ENCODE measurements at places on chromosomes 16 and 17. TPM values are rescaled to one million over a fixed set of nuclear protein-coding genes. Genes with fewer than 3 reads are reported as not detected.

DNA sequence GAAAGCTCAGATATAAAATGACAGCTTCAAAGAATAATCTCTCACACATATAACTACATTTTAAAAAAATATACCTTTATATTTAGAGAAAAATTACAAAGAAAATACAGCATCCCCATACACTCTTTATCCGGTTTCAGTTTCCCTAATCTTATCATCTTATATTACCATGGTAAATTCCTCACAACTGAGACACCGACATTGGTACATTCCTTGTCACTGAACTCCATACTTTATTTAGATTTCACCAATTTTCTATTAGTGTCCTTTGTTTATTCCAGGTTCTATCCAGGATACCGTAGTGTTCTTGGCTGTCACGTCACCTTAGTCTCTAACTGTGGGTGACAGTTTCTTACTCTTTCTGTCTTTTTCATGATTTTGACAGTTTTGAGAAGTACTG lies 22.0 kb upstream of the ABCA10 start:
- no peak overlapping the region for H3K27ac ChIP-seq
- no peak overlapping the region for H3K4me3 ChIP-seq

DNA sequence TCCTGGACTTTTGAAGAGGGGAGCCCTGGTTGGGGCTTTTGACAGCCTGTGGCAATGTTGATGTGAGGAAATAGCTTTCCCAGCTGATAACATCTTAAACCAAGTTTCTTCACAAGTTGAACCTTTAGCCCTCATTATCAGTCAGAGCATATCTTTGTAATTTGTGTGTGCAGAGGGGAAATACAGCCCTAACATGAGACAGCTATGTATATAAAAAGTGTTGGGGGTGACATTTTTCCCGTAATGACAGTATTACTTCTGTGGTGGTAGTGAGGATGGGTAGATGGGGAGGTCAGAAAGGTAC lies 221.1 kb downstream of the FTO start:
- H3K27ac ChIP-seq, result no peak overlapping the region
- no peak for DNase-seq
- H3K36me3 ChIP-seq, result peaks cover 2% of the 10 kb centered on the region

DNA sequence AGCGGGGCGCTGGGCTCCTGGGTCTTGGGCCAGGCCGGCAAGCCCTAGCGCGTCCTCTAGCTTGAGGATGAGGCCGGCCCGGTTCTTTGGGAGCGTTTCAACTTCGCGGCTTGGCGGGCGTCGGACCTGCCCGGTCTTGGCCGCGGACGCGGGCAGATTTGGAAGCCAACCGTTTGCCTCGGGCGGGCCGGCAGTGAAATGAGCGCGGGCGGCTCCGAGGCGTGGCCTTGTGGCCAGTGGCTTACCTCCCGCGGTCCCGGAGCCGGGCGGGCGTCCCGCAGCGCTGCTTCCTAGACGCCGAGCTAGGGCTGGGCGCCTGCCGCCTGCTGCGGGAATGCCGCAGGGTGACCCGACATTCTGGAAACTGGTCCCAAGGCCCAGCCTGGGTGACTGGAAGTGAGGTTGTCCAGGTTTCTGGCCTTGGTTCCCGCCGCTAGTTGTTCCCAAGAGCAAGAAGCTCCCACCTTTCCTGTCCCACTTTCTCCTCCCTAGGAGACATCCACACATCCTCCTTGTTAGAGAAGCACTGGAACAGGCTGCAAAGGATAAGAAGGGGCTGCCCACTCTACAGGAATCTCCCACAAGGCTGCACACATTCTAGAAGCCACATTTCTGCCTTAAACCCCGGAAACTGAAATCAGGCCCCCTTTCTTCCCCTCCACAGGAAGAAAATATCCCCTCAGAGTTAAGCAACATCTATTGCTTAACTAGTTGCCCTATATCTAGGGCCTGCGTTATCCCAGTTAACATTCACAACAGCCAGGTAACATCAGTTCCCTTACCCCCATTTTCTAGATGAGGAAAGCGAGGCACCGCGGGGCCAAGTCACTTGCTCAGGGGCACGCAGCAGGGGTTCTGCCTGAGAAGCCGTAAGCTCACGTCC lies 4.5 kb upstream of the CBX8 start:
- H3K4me1 ChIP-seq, result peaks cover 31% of the 10 kb centered on the region
- no peaks in the 10 kb centered on the region for H3K36me3 ChIP-seq
- peak overlapping the region; percentile 10 for H3K4me3 ChIP-seq
- H3K27ac ChIP-seq, result no peak overlapping the region
- peaks cover 59% of the 10 kb centered on the region for H3K27me3 ChIP-seq
- peak; percentile 86 for DNase-seq

DNA sequence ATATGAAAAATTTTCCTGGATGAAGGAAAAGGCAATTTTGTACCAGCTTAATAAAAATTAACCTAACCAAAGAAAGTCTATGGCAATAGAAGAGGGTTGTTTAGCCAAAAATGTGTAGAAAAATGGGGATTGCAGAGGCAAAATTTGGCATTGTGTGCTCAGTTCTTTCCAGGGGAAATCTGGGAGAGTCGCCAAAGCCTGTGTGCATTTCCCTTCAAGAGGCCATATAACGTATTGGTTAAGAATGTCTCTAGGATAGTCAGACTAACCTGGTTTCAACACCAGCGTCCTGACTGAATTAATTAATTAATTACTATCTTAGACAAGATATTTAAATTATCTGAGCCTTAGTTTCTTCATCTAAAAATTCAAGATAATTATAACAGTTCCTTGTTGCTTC lies 44.8 kb upstream of the HLF start:
- no peak overlapping the region for H3K4me3 ChIP-seq
- DNase-seq, result no peak
- no peak overlapping the region for H3K27ac ChIP-seq
- no peaks in the 10 kb centered on the region for H3K36me3 ChIP-seq
- H3K4me1 ChIP-seq, result no peaks in the 10 kb centered on the region

DNA sequence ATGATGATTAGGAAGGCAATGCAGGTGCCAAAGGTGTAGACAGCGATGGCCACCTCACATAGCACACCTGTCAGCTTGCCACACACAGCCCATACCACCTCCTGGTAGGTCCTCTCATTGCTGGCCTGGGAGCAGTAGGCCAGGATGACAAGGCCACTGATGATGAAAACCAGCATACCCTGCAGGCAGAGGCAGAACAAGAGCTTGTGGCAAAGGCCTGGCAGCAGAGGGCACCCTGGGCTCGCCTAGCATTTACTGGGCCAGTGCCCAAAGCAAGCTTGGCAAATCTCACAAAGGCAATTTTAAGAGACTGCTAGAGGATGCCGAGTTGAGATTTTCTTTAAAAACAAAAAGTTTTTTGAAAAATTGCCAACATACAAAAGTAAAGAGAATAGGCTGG lies 5.9 kb downstream of the SLC38A7 start:
- peaks cover 10% of the 10 kb centered on the region for H3K4me1 ChIP-seq
- H3K27ac ChIP-seq, result no peak overlapping the region
- no peaks in the 10 kb centered on the region for H3K27me3 ChIP-seq
- no peak overlapping the region for H3K4me3 ChIP-seq
- peaks cover 34% of the 10 kb centered on the region for H3K36me3 ChIP-seq

DNA sequence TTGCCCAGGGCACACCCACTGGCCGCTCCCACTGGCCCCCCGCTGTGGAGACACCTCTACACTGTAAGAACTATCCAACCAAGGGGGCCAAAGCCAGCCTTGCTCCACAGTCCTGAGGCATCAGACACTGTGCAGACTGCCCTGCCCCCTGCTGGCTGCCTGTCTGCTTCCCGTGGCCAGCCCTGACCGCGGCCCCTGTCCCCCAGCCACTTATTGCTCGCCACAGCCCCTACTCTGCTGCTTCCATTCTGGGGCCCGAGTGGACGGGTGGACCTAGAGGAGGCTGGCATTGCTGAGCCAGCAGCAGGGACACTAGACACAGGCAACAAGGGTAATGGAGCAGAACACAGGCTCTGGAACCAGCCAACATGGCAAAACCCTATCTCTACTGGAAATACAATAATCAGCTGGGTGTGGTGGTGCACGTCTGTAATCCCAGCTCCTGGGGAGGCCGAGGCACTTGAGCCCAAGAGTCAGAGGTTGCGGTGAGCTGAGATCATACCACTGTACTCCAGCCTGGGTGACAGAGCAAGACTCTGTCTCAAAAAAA lies 19.7 kb upstream of the LRRC37A3 start:
- peaks cover 1% of the 10 kb centered on the region for H3K4me1 ChIP-seq
- H3K4me3 ChIP-seq, result no peak overlapping the region
- H3K27ac ChIP-seq, result no peak overlapping the region
- no peaks in the 10 kb centered on the region for H3K36me3 ChIP-seq

- H3K27ac ChIP-seq, result no peak overlapping the region
- no peaks in the 10 kb centered on the region for H3K27me3 ChIP-seq
- DNase-seq, result no peak
- H3K36me3 ChIP-seq, result no peaks in the 10 kb centered on the region
- no peaks in the 10 kb centered on the region for H3K4me1 ChIP-seq
These were observed 55.8 kb downstream of the MYH13 start for GRCh38 chr17:10316801-10317542.

DNA sequence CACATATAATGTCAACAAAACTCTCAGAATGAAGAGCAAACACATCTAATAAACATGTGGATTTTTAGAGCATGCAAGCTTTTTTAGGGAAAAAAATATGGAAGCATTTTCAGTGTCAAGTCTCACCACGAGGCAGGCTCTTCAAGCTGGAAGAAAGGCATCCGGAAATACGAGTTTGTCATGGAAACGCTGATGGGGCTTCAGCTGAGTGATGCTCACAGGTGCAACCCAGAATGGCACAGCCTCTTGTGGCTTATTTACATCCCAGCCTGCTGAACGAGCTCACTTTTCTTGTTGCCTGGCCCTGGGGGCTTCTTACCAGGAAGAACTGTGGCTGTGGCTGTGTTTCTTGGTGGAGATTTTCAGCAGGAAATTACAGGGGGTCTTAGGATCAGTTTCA lies 24.1 kb upstream of the DYNLL2 start:
- peaks cover 39% of the 10 kb centered on the region for H3K27me3 ChIP-seq
- no peak overlapping the region for H3K4me3 ChIP-seq
- H3K4me1 ChIP-seq, result no peaks in the 10 kb centered on the region
- no peaks in the 10 kb centered on the region for H3K36me3 ChIP-seq
- no peak for DNase-seq

- no peak overlapping the region for H3K4me3 ChIP-seq
- DNase-seq, result peak; percentile 46
- no peaks in the 10 kb centered on the region for H3K36me3 ChIP-seq
- no peak overlapping the region for H3K27ac ChIP-seq
- no peaks in the 10 kb centered on the region for H3K4me1 ChIP-seq
- H3K27me3 ChIP-seq, result peaks cover 6% of the 10 kb centered on the region
These were observed 9.4 kb upstream of the NUFIP2 start for GRCh38 chr17:29303386-29303785.

DNA sequence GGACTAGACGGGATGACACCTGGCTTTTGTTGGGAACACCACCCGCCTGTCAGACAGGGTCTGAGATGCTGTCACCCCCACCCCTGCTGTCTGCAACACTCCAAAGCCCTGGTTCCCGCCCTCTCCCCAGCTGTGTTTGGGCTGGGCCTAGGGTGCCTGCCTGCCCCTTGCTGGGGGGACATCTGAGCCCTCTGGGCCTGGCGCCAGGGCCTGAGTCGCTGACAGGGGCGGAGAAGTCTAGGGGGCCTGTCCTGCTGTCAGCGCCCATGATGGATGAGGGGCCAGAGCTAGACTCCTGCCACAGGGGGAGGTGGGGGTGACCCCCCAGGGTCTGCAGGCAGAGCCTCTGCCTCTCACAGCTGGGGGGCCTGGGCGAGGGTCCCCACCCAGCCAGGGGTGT lies 7.6 kb upstream of the PKMYT1 start:
- H3K4me3 ChIP-seq, result no peak overlapping the region
- no peak for DNase-seq
- H3K27me3 ChIP-seq, result no peaks in the 10 kb centered on the region
- no peaks in the 10 kb centered on the region for H3K36me3 ChIP-seq

DNA sequence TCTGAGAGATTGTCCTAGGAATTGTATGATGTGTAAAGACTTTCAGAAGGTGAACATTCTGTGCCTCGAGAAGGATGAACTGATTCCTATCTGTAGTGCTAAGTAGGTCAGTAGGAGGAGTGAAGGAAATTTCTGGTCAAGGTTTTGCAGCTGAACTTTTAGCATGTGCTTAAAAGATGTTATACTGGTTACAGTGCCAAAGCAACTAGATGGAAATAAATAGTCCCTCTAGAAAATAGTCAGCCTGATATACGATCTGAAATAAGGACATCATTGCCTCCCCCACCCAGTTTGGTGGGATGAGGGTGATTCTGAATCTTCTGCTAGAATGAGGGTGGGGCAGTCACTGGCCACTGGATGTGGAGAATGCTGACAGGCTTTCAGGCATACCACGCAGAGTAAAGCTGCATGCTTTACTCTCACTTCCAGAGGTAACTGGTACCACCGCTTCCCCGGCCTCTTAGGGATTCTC lies 57.2 kb upstream of the VPS4A start:
- no peaks in the 10 kb centered on the region for H3K27me3 ChIP-seq
- H3K4me1 ChIP-seq, result peaks cover 21% of the 10 kb centered on the region
- no peak for DNase-seq
- H3K27ac ChIP-seq, result peak overlapping the region; percentile 50

- peaks cover 19% of the 10 kb centered on the region for H3K4me1 ChIP-seq
- peak within 1 kb of the TSS; percentile 94 for H3K27ac ChIP-seq
- H3K27me3 ChIP-seq, result no peaks in the 10 kb centered on the region
- DNase-seq, result no peak
These were observed at the start of gene RIPOR1 for GRCh38 chr16:67528222-67528869. Gene RIPOR1 (plus strand): TSS chr16:67528829. CDS start chr16:67538447, 9,618 bp downstream.

- H3K4me3 ChIP-seq, result peak overlapping the region; percentile 44
- no peaks in the 10 kb centered on the region for H3K36me3 ChIP-seq
- peak overlapping the region; percentile 92 for H3K27ac ChIP-seq
- H3K4me1 ChIP-seq, result peaks cover 13% of the 10 kb centered on the region
- peak; percentile 91 for DNase-seq
- H3K27me3 ChIP-seq, result no peaks in the 10 kb centered on the region
These were observed 57.3 kb upstream of the BCO1 start for GRCh38 chr16:81181013-81181720.

- H3K36me3 ChIP-seq, result no peaks in the 10 kb centered on the region
- peak; percentile 44 for DNase-seq
- no peak overlapping the region for H3K4me3 ChIP-seq
- H3K4me1 ChIP-seq, result no peaks in the 10 kb centered on the region
These were observed 499.1 kb upstream of the CDH5 start for GRCh38 chr16:65867276-65867960.

DNA sequence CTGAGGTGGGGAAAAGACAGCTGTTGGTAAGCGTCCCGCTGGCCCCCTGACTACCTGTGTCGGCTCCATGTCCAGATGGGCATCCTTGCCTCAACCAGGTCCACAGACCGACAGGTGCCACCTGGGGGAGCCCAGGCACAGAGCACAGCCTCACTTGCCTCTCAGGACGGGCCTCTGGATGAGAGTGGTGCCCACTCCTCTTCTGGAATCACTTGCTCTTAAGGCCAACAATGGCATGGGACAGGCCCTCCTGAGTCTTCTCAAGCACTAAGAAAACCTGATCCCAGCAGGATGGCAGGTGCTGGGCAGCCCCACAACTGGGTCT lies 17.2 kb downstream of the SLC16A3 start:
- no peak overlapping the region for H3K4me3 ChIP-seq
- peak overlapping the region; percentile 81 for H3K27ac ChIP-seq
- no peaks in the 10 kb centered on the region for H3K27me3 ChIP-seq

Gene TMEM98
- 92.7 TPM for total RNA-seq

Gene SERPINF2
- total RNA-seq, result 0.38 TPM

Gene KRT17
- total RNA-seq, result 43.2 TPM

Gene ANKRD40CL
- not detected for total RNA-seq

Gene COPZ2
- 49.4 TPM for total RNA-seq

Gene KIF22
- total RNA-seq, result 23.0 TPM

Gene SLC35G6
- not detected for total RNA-seq
